ENCODE measurements at places on chromosomes 13 and 19.

GRCh38 chr13:91572944-91573598 is 174.7 kb downstream of the GPC5 start:
- no peak for DNase-seq

DNA sequence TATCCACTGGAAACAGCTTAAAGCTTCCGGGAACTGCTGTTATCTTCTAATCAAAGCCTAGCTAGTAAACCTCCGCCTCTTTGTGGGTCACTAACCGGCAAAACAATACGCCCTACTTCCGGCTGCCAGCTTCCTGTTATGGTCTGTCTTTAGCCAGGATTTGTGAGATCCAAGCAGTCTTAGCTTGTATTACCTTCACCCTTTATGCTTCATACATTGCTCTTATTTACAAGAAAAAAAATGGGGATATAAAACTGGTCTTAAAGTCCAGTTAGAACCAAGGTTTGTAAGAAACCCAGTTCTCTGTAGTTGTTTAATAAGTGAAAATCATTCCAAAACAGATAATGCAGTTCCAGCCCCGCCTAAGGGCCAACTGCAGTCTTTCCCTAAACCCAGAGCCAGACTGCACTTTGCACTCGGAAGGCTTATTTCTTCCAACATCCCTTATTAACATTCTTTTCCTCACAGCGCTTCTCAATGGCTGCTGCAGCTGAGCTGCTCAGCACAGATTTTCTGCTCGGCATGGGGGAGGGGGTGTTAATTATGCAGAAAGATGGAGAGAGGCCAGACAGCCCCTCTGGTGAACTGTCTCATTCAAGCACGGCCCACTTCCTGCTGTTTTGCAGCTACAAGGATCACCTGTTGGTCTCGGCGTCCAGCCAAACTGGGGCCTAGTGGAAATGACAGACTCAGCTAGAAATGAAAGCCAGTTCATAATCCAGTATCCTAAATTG is 368.4 kb downstream of the KLF12 start:
- no peak for DNase-seq

DNA sequence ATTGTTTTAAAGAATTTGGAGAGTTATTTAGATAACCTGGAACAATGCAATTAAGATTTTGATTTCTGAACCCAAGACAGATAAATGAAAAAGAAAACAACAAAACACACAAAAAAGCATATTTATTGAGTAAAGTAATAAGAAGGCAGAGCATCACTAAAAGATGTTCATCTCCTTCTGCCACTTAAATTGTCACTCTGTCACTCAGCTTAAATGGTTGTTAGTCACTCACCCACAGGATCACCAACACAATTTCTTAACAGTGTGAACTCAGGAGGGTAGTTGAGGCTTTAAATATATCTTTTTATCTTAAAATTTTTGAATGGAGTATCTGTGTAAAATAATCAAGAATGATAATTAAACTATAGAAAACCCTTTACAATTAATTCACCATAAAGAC is 1215.5 kb upstream of the PCDH20 start:
- DNase-seq: no peak

DNA sequence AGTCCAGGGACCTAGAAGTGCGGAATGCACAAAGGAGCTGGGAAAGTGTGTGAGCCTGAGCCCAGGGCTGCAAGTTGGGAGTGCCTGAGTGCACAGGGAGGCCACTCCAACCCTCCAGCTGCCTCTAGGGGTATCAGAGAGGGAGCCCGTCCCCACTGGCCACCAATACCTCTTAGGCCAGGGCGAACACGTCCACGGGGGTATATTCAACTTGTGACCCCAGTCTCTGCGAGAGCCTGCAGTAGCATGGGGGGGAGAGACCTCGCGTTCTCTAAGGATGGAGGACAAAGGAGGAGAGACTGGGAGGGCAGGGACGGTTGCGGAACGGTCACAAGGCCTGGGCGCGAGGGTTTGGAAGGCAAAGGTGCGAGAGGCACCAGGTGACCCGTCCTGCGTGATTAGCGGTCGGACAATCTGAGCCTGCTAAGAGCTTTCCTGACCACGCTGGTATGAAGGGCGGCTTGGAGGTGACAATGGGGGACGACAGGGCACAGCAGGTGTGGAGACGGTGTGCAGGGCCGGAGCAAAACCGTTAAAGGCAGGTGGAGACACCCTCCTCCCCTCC is 676 bp downstream of the CD320 start:
- no peak for DNase-seq

DNA sequence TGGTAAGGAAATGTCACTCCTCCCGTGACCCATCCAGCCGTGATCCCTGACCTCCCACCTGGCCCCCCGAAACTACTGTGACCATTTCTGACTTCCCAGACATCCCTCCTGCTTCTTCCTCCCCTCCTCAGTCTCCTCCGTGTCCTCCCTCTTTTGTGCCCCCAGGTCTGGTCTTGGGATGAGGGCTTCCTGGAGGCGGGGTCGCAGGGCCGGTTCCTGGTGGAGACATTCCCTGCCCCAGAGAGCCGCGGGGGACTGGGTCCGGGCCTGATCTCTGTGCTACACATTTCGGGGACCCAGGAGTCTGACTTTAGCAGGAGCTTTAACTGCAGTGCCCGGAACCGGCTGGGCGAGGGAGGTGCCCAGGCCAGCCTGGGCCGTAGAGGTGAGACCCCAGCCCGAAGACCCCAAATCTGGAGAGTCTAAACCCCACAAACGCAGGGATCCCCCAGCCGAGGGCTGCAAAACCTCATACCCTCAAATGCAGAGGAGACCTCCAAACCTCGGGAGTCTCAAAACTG is 5.0 kb downstream of the KIRREL2 start:
- DNase-seq: no peak

GRCh38 chr19:19489804-19490204 is 25.5 kb downstream of the TSSK6 start:
- no peak for DNase-seq

- peak; percentile 78 for DNase-seq
Measured at GRCh38 chr13:47679401-47679800, 321.7 kb downstream of the SUCLA2 start.

DNA sequence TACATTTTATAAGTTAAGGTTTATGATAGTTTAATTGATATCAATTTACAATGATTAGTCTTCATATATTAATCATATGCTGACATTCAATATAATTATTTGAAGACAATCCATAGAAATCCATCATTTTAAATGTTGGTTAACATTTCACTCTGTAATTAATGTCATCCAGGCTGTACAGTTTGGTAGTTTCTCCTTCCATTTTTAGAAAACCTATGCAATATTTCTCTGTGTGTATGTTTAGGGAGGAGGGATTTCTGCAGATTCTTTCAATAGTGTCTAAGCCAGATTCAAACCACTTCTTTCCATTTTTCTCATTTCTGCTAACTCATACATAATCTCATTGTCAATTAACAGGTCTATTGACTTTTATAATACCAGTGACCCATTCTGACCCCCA is 1159.0 kb upstream of the ATXN8OS start:
- no peak for DNase-seq

GRCh38 chr13:37136633-37137032 is 31.2 kb upstream of the CSNK1A1L start:
- no peak for DNase-seq

GRCh38 chr19:17337675-17338432 is 501 bp downstream of the GTPBP3 start:
- peak; percentile 46 for DNase-seq

DNA sequence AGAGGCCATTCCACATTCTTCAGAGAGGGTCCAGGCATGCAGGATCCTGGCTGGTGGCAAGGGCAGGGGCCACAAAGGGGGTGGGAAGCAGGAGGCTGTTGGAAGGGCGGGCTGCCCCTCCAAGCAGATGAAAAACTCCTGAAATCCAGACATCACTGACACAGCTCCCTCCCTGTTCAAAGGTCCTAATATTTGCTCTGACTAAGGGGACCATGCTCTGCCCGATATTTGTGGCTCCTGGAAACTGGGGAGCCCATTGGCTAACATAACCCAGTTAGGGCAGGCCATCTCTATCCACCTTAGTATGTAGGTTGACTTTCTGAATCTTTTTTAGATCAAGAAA is 3.3 kb upstream of the CDX2 start:
- no peak for DNase-seq

DNA sequence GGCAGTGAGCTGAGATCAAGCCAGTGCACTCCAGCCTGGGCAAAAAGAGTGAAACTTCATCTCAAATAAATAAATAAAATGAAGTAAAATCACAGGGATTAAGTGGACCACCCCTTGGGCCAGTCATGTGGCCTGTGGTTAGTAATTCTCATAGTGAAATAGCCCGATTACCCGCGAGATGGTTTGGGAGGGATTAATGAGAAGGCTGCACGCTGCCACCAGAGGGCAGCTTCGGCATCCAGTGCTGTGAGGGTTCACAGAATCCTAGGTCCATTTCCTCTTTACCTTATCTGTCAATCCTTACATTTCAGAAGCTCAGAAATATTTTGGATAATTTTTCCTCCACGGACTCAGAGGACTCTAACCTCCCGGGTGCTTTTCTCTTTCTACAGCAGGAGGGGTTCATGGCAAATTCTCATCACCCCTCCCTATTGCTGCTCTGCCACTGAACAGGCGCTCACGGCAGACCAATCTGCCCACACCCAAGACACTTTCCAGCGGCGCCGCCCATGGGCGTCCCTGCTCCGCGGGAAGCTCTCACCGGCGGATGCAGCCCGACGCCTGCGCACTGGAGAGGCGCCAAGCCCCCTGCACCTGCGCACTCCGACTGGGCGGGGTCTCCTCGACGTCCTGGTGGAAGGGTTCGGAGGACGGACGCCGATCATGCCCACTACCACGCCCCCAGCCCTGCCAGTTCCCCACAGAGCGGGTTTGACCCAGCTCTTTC is 11.0 kb downstream of the ZNF835 start:
- no peak for DNase-seq

GRCh38 chr13:62932256-62932883 is 1516.7 kb upstream of the PCDH20 start:
- DNase-seq: peak; percentile 18

DNA sequence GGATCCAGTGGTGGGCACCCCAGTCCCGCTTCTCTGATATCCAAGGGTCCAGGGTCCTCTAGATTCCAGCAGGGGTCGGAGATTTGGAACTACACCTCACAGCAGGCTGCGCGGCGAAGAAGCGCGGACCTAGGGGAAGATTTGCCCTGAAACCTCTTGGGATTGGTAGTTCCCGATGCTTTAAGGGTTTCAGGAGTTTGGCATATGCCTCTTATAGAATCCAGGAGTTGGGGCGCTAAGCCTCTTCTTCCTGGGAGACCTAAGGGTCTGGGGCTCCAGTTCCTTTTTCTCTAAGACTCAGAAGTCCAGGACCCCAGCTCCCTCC is 349 bp downstream of the BCL2L12 start:
- no peak for DNase-seq

DNA sequence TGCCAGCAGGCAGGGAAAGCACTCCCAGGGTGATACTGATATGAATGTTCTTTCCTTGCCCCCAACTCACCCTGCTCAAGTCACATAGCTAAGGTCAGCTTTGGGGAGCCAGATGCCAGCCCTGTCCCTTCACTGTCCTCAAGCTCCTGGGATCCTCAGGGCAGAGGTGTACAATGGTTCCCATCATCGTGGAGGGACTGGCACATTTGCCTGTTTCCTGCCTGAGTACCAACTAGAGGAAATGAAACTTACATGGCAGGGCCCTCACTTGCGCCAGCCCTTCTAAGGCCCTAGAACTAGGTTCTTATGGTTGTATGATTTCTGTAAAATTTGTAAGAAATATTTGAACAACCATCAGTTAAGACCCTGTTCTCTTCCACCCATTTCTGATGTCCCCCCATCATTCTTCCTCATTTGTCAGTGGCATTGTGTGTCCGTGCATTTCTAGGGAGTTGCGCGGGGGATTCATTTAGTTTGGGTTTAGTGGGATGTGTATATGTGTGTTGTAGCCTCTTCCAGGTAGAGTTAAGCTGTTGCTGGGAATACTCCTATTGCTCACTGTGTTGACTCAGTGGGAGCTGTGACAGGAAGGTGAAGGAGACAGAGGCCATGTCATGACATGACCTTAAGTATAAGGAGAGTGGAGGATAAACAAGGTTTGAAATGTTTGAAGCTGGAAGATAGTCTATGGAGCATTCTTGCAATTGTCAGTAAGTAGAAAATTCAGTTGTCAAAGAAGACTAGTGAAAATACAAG is 41.3 kb upstream of the RCBTB2 start:
- DNase-seq: no peak

- no peak for DNase-seq
Measured at GRCh38 chr19:10706990-10707389, 5.8 kb downstream of the QTRT1 start.

GRCh38 chr13:109166804-109167203 is 537.4 kb downstream of the MYO16 start:
- DNase-seq: no peak

GRCh38 chr13:80341101-80341755 is at the start of gene SPRY2:
TSS of gene SPRY2 (minus strand) at chr13:80341126. CDS start at chr13:80337705, 3,421 bp downstream.
- DNase-seq: peak; percentile 96

- DNase-seq: no peak
Measured at GRCh38 chr13:74910415-74910814, 571.6 kb downstream of the TBC1D4 start.

DNA sequence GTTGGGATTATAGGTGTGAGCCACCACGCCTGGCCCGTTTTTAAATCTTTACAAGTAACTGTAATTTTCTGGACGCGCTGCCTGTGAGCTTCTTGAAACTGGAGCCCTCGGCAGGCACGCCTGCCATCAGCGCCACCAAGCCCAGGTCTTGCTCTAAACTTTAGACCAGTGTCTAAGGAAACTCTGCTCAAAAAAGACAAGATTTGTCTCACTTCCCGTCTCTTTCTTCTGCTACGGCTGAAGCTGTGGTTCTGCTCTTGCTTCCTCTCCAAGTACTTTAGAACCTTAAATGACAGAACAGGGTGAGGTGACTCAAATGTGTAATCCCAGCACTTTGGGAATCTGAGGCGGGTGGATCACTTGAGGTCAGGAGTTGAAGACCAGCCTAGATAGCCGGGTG is 24.9 kb downstream of the RCN3 start:
- DNase-seq: no peak

DNA sequence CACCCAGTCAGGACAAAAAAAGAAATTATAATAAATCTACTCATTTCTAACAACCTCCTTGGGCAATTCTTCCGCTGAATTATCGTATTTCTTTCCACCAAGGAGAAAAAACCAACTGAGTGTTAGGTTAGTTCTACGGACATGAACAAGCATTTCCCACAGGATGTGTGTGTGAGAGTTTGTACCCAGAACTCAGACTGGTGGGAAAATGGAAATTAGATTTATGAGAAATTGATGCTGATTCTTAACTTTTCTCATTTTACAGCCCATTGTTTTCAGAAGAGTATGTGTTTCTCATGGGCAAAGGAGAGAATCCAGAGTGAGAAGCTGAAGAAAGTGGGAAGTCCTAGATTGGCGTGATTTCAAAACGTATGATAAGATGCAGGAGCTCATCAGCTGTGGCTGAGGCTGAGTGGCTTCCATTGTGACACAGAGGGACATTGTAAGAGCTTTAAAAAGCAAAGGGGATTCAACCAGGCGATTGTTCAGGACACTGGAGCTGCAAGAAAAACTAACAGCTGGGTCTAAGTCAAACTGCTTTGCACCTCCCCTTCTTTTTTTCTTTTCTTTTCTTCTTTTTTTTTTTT is 184.7 kb upstream of the ARGLU1 start:
- no peak for DNase-seq

- peak; percentile 0 for DNase-seq
Measured at GRCh38 chr19:23867895-23868294, 46.8 kb upstream of the ZNF726 start.

GRCh38 chr13:50800091-50800739 is 43.3 kb downstream of the DLEU7 start:
- DNase-seq: no peak

GRCh38 chr19:53772943-53773342 is 51.2 kb downstream of the NLRP12 start:
- peak; percentile 61 for DNase-seq

- DNase-seq: no peak
Measured at GRCh38 chr13:22961835-22962537, 218.8 kb upstream of the SGCG start.

All from EL (cell line).